Left lung (tissue), 14 donors: ENCODE measurements at places on chromosomes 1 and 21.

DNA sequence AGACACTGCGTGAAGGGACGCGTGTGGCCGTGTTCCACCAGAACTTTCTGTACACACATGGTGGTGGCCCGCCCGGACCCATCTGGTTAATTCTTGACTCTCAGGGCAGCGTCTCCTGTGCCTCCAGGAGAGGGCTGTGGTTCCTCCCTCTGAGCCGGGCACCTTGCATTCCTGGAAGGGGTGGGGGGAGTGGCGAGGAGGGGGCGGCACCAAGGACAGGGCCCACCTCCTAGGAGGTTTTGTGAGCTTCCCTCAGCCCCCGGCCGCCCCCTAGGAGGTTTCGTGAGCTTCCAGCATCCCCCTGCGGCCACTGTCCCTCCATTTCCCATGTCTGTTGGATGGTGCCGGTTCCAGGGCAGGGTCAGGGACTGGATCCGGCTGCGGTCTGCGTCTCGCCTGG is 28.9 kb downstream of the FAAP20 start:
- no peaks in the 10 kb centered on the region for H3K27me3 ChIP-seq
- peaks cover 13% of the 10 kb centered on the region for H3K36me3 ChIP-seq
- no peaks in the 10 kb centered on the region for H3K4me1 ChIP-seq
- H3K4me3 ChIP-seq: no peak overlapping the region

DNA sequence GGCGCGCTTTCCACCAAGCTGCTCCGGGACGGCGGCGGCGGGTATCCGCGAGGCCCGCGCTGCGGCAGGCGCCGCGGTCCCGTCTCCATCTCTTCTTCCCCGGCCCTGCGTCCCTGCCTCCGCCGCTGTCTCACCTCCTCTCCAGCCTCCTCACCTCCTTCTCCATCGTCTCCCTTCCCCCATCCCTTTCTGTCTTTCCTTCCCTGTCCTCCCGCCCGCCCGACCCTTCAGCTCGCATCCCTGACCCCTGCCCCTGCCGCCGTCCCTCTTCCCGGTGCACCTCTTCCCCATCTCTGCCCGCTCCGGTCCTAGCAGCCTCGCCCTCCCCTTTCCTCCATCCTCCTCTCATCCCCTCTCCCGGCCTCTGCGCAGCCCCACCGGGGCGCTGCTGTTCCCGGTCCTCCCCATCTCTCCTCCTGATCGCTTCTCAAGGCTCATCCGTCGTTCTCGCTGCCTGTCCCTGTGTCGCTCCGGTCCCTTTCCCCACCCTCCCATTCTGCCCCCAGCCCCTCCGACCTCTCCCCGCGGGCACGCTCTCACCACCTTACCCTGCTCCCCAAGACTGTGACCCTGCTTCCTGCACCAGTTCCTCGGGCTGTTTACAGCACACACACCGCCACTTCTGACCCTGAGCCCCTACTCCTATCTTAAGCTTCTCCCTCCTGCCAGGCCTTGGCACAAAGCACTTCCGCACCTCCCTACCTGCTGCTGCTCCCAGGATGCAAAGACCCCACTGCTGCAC is 760 bp upstream of the NPHP4 start:
- no peak for DNase-seq
- peaks cover 13% of the 10 kb centered on the region for H3K36me3 ChIP-seq
- peaks cover 37% of the 10 kb centered on the region for H3K4me1 ChIP-seq
- peak overlapping the region; percentile 61 for H3K4me3 ChIP-seq

DNA sequence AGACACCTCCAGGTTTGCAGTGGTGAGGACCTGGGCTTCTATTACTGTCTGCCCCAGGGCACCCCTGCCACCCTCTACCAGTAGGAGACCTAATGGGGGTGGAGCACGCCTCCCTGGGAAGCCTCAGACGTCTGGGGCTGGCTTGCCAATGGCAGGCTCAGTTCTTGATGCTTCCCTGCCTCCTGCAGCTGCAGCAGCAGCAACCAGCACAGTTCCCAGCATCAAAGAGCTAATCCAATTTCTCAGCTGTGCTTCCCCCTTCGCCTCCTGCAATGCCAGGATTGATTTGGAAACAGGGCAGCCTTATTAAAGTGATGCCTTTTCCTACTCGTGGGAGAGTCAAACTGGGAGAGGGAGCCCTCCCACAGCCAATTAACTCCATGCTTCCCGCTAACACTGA is 8.2 kb downstream of the SYT2 start:
- peaks cover 100% of the 10 kb centered on the region for H3K27me3 ChIP-seq
- no peaks in the 10 kb centered on the region for H3K36me3 ChIP-seq
- H3K4me3 ChIP-seq: no peak overlapping the region

DNA sequence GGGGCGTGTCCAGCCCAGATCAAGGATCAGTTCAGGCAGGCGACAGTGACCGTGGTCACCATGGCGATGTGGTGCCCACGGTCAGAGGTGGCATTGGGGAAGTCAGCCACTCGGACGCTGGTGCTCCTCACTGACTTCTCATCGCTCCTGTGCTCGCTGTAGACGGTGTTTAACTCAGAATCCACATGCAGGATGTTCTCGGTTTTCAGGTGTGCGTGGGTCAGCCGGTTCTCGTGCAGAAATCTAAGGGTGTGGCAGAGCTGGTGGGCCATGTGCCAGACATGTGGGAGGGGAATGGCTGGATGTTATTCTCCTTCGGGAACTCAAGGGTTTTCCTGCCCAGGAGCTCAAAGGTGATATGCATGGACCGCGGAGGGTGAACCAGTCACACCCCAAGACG is 11.7 kb downstream of the OR2AJ1 start:
- H3K4me1 ChIP-seq: no peaks in the 10 kb centered on the region
- no peaks in the 10 kb centered on the region for H3K36me3 ChIP-seq
- H3K4me3 ChIP-seq: no peak overlapping the region
- H3K27ac ChIP-seq: no peak overlapping the region
- no peak for DNase-seq

DNA sequence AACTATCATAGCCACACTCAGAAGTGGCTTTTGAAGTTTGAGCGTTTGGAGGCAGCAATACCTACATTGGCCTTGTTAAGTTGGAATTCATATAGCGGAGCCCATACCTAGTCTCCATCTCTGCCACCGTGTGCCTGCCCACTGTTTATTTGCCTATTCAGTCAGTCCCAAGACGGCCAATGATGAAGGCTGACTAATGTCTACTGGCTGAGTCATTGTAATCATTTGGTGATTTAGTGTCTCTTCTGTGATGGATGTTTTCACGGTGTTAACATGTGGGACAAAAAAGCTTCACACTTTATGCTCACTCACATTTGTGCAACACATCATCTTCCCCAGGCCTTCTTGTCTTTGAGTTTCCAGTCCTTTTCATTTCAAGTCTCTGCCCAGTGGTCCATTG is 92.6 kb upstream of the PBX1 start:
- no peaks in the 10 kb centered on the region for H3K27me3 ChIP-seq
- H3K4me3 ChIP-seq: no peak overlapping the region
- no peak for DNase-seq
- no peaks in the 10 kb centered on the region for H3K36me3 ChIP-seq
- no peaks in the 10 kb centered on the region for H3K4me1 ChIP-seq

DNA sequence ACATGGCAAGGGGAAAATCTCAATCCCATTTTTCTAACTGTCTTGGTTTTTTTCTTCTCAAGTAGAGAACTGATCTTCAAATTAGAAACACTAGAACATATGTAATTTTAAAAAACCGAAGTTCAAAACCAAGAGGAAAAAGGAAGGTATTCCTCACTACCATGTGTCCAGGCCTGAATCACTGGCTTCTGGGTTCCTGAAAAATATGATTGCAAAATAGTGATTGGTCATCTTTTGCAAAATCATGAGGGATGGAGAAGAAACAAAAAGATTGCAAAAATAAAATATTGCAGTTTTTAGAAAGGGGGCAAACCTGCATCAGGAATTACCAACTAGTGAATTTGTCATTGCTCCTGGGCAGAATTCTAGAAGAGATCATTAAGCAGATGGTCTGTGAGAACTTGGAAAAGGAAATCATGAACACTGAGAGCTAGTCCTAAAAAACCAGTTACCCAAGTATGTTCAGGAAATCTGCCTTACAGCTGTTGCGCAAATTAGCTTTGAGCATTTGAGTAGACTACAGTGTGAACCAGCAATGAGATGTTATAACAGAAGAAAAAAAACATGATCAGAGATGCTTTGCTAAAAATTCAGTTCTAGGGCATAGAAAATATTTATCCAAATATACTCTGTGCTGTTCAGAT is 49.4 kb downstream of the SPATA46 start:
- H3K36me3 ChIP-seq: no peaks in the 10 kb centered on the region
- H3K27ac ChIP-seq: peak overlapping the region; percentile 84
- no peak for DNase-seq
- no peaks in the 10 kb centered on the region for H3K27me3 ChIP-seq
- no peak overlapping the region for H3K4me3 ChIP-seq
- H3K4me1 ChIP-seq: peaks cover 30% of the 10 kb centered on the region

GRCh38 chr21:37356706-37357105 is 9.9 kb upstream of the DYRK1A start:
- no peaks in the 10 kb centered on the region for H3K36me3 ChIP-seq
- H3K27ac ChIP-seq: no peak overlapping the region
- no peaks in the 10 kb centered on the region for H3K27me3 ChIP-seq
- no peak overlapping the region for H3K4me3 ChIP-seq
- H3K4me1 ChIP-seq: peaks cover 7% of the 10 kb centered on the region

GRCh38 chr1:212457740-212458338 is 25.1 kb downstream of the NENF start:
- no peaks in the 10 kb centered on the region for H3K36me3 ChIP-seq
- H3K27ac ChIP-seq: no peak overlapping the region
- no peak overlapping the region for H3K4me3 ChIP-seq
- no peaks in the 10 kb centered on the region for H3K27me3 ChIP-seq
- DNase-seq: no peak

GRCh38 chr21:38133240-38133639 is 123.6 kb upstream of the KCNJ15 start:
- no peaks in the 10 kb centered on the region for H3K4me1 ChIP-seq
- no peak overlapping the region for H3K27ac ChIP-seq
- H3K27me3 ChIP-seq: no peaks in the 10 kb centered on the region
- H3K4me3 ChIP-seq: no peak overlapping the region

GRCh38 chr21:43194303-43195120 is 25.7 kb downstream of the CRYAA start:
- DNase-seq: no peak
- H3K27me3 ChIP-seq: no peaks in the 10 kb centered on the region
- no peak overlapping the region for H3K4me3 ChIP-seq
- no peak overlapping the region for H3K27ac ChIP-seq
- no peaks in the 10 kb centered on the region for H3K36me3 ChIP-seq
- peaks cover 10% of the 10 kb centered on the region for H3K4me1 ChIP-seq

- DNase-seq: no peak
- H3K4me1 ChIP-seq: peaks cover 13% of the 10 kb centered on the region
- no peaks in the 10 kb centered on the region for H3K36me3 ChIP-seq
- H3K27me3 ChIP-seq: no peaks in the 10 kb centered on the region
- H3K4me3 ChIP-seq: no peak overlapping the region
- H3K27ac ChIP-seq: no peak overlapping the region
These were observed 55.6 kb upstream of the CD34 start for GRCh38 chr1:207966521-207966920.

DNA sequence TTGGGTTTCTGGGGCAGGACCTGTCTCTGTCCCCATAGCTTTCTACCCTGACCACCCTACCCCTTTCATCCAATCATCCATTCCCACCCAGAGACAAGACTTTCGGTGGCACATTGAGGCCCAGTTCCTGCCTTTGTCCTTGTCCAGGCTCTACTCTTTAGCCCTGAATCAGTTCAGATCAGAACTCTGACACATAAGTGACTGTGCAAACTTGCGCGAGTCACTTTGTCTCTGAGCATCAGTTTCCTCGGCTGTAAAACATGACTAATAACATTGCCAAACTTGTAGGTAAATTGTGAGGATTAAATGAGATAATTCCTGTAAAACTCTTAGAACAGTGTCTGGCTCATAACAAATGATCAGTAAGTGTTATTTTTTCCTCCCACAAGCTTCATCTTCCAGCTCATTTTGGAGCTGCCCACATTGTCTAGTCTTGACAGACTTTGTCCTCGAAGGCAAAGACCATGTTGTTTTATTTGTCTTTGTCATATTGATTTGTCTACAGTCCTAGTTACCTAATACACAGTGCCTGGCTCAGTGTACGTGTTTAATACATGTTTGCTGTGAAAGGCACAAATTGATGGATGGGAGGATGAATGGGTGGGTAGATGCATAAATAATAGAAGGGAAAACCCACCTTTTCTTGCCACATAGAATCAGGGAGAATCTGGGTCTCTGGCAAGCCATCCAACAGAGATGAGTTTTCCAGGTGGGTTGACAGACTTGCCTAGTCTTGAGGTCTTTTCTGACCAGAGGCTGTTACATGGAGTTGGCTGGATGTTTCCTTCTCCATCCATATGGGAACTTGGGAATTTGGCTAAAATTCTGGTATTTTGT is 262.9 kb downstream of the OMA1 start:
- H3K27me3 ChIP-seq: no peaks in the 10 kb centered on the region
- H3K27ac ChIP-seq: no peak overlapping the region
- DNase-seq: no peak

- no peaks in the 10 kb centered on the region for H3K36me3 ChIP-seq
- no peak overlapping the region for H3K27ac ChIP-seq
- no peaks in the 10 kb centered on the region for H3K27me3 ChIP-seq
- no peak for DNase-seq
- no peak overlapping the region for H3K4me3 ChIP-seq
These were observed 74.6 kb downstream of the DPT start for GRCh38 chr1:168654198-168654915.

GRCh38 chr1:117174851-117175250 is 35.9 kb downstream of the VTCN1 start:
- no peaks in the 10 kb centered on the region for H3K27me3 ChIP-seq
- no peaks in the 10 kb centered on the region for H3K36me3 ChIP-seq
- no peaks in the 10 kb centered on the region for H3K4me1 ChIP-seq
- no peak for DNase-seq
- H3K27ac ChIP-seq: no peak overlapping the region
- no peak overlapping the region for H3K4me3 ChIP-seq

DNA sequence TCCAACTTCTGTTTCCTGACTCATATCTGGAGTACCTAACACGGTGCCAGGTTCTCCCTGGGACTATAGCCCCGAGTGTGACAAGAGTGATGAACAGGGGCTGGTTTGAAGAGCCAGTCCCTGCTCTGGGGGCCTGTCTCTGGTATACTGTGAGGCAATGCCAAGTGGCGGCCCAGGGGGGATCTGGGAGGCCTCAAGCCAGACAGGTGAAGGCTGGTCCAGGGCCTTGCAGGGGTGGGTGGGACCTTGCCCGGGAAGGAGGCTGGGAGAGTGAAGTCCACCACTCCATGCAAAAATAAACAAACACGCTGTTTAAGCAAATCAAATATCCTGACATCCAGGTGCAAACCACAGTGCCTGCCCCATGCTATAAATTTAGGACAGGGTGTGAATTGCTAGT is 6.8 kb upstream of the PLXNA2 start:
- no peak overlapping the region for H3K4me3 ChIP-seq
- no peak for DNase-seq
- no peaks in the 10 kb centered on the region for H3K36me3 ChIP-seq
- H3K27me3 ChIP-seq: no peaks in the 10 kb centered on the region
- no peak overlapping the region for H3K27ac ChIP-seq
